Stimulated activated CD8-positive, alpha-beta memory T cell treated with anti-CD3 and anti-CD28 coated beads, Interleukin-4, amount 100 ng/mL, for 4 hours (primary cell): ENCODE measurements at places on chromosomes 16 and 17.
A peak's percentile ranks its signal among the peaks of the same experiment; 100 is the strongest.

- DNase-seq, result no peak
Observed at GRCh38 chr17:2151358-2152033, 96.6 kb downstream of the HIC1 start.

- no peak for DNase-seq
Observed at GRCh38 chr17:385836-386140, 33.2 kb upstream of the RPH3AL start.

- DNase-seq, result peak; percentile 51
Observed at GRCh38 chr17:29180034-29180787, at the start of gene MYO18A. MYO18A (minus strand) TSS chr17:29180398; CDS start chr17:29166940, 13,458 bp downstream.

GRCh38 chr16:9124444-9124843 is 33.0 kb downstream of the HAPSTR1 start:
- no peak for DNase-seq

GRCh38 chr17:81071761-81072741 is 37.1 kb downstream of the BAIAP2 start:
- no peak for DNase-seq

DNA sequence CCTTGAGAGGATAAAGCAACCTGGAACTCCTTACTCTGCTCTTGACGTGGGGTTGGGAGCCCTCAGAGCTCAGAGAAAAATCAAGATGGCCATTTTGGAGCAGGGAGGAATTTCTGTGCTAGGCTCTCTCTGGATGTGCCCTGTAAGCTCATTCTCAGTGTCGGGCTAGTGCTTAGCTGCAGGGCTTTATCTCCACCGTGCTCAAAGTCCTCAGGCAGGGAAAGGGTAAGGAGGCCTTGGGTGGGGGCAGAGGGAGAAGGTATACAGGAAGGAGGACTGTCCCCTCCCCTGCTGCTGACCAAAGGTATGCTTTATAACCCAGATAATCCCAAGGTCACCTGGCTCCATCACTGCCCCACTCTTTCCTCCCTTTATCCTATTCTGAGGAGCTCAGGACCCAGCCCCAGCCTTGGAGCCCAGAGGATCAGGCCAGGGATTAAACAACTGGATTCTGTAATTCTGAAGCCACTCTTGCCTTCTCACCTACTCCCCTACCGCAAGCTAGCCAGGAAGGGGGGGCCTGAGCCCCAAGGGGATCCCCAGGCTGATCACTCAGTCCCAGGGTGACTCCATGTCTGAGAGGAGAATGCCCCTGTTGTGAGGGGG is 1.1 kb downstream of the DHRS11 start:
- DNase-seq, result no peak

GRCh38 chr16:88195911-88196465 is 186.8 kb upstream of the ZNF469 start:
- DNase-seq, result no peak

DNA sequence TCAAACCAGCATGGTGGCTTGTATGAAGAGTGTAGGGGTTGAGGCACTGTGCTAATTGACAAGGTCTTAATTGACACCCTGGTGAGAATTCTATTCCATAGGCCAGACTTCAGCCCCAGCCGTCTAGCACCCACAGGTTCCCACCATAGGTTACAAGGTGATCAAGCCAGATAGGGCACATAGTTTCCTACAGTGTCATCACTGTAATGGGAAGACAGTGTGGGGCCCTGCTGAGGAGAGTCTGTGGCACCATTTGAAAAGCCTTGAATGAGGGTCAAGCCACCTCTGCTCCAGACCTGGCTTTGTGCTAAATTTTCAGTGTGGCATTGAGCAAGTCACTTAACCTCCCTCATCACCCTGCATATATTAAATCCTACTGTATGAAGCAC is 36.2 kb downstream of the YPEL2 start:
- no peak for DNase-seq

- no peak for DNase-seq
Observed at GRCh38 chr16:2487903-2488531, 13.1 kb downstream of the TBC1D24 start.

GRCh38 chr17:75638893-75639292 is 5.7 kb downstream of the SMIM5 start:
- no peak for DNase-seq

DNA sequence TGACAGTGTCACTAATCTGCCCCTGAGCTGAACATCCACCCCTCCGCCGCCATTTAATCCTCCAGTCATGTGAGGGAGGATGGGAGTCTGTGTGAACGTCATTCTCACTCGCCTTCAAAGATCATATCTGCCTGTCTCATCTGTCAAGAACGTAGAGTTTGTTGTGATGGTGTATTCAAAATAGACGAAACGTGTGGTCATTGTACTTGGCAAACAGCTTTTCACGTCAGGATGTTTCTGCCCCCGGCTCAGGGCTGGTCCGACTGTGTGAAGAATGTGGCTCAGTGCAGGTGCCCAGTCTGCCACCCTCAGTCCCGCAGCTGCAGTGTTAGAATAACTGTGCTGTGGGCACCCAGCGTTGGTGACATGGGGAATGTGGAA is 148.0 kb downstream of the KCNJ12 start:
- no peak for DNase-seq

GRCh38 chr16:2768403-2769089 is 8.5 kb downstream of the ELOB start:
- DNase-seq, result no peak
